ENCODE measurements at places on chromosomes 2 and 18.

GRCh38 chr2:240134466-240134865 lies 1.6 kb downstream of the COPS9 start:
- DNase-seq = no peak

- DNase-seq = no peak
Observed at GRCh38 chr18:51321696-51322095, 124.2 kb upstream of the MEX3C start.

DNA sequence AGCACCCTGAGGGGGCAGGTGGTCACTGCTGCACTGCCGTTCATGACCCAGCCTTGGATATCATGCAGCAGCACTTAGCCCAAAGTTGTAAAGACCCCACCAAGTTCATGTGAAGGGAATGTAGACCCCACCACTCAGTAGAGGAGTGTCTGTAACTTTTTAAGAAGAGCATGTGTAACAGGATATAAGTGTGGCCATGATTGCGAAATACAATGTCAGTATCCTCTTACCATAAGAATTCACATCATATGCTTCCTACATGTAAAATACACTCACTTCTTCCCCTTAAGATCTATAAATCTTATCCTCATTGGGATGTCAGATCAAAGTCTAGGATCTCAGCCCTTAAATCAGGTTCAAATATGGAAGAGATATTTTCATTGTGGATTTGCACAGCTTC lies 276.9 kb downstream of the PTPRM start:
- DNase-seq = no peak

GRCh38 chr18:28457784-28458183 lies 280.9 kb upstream of the CDH2 start:
- DNase-seq = no peak

DNA sequence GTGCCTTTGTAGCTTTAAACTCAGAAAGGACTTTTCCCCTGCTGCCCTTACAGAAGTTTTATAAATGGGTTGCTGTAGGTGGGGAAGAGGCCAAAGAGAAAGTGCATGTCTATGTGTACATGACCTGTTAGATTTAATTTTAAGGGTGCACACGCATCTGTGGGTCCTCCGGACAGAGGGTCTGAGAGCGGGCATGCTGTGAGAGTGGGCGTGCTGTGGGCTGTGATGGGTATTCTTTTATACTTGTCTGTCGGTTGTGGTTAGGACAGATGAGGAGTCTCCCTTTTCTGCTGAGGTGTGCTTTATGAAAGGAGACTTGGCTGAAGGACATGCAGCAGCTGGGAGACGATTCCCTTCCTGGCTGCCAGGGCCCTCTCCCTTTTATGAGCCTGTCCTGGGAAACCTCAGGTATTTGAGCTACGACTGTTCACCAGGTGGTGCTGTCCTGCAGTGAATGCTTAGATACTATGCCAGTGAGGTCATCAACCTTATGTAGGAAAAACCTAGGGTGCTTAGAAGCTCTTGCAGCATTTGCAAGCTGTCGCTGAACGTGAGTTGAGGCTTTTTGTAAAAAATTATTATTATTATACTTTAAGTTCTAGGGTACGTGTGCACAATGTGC lies 67.5 kb downstream of the TANC1 start:
- peak; percentile 38 for DNase-seq

- no peak for DNase-seq
Observed at GRCh38 chr18:415617-416612, 84.6 kb downstream of the COLEC12 start.

DNA sequence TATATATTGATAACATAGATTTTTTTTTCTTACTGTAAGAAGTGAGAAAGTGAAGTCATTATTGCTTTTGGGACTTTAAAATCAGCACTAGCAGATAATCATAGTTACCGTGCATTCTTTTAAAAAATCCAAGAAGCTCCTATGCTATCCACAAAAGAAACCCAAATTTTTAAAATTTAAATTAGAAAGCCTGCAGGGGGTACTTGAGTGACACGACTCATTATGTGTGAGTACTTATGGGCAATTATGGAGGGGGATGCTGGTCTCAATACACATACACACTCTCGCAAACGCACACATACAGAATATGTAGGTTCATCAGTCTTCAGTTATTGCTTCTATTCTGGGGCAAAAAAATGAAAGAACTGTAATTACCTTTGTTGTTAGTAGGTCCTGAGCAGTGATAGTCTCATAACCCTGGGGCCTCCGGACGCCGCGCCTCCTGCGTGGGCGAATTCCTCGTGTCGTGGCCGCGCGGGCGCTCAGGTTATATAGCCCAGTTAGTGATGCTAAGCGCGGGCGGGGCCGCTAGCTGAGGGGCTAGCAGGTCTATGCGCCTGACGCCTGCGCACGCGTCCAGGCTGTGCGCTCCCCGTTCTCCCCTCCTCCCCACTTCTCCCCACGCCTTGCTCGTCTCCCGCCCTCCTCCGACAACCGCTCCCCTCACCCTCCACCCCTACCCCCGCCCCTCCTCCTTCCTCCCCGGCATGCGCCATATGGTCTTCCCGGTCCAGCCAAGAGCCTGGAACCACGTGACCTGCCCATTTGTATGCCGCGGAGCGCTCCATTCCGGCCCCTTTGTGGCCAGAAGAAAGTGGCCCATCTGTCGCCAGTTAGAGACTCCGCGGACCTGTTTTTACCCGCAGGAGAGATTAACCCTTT lies at the start of gene NEUROD1:
Gene NEUROD1, minus strand, starts transcription at position 463 of the 882 bp plus-strand sequence. CDS start 1,657 bp downstream, outside the sequence.
- no peak for DNase-seq

DNA sequence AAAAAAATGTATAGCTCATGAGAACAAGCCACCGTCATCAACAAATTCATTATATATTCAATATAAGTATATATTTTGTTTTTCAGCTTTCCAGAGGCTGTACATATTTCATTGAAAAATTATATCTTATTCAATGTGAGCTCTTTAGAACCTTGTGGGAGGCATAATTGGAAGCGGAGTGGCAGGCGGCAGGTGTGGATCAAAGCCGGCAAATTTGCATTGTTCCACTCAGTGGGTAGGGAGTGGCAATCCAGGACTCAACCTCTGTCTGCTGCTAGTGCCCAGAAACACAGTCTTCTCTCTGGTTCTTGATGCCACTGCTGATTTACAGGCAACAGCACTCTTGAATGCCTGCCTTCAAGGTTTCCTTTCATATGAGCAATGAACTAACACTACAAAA lies 46.9 kb downstream of the GCA start:
- DNase-seq = no peak

GRCh38 chr2:10360850-10361588 lies 58.3 kb downstream of the HPCAL1 start:
- no peak for DNase-seq

GRCh38 chr2:86383844-86384243 lies 46.4 kb upstream of the REEP1 start:
- DNase-seq = no peak

- no peak for DNase-seq
Observed at GRCh38 chr2:47471429-47472116, 68.6 kb downstream of the MSH2 start.

DNA sequence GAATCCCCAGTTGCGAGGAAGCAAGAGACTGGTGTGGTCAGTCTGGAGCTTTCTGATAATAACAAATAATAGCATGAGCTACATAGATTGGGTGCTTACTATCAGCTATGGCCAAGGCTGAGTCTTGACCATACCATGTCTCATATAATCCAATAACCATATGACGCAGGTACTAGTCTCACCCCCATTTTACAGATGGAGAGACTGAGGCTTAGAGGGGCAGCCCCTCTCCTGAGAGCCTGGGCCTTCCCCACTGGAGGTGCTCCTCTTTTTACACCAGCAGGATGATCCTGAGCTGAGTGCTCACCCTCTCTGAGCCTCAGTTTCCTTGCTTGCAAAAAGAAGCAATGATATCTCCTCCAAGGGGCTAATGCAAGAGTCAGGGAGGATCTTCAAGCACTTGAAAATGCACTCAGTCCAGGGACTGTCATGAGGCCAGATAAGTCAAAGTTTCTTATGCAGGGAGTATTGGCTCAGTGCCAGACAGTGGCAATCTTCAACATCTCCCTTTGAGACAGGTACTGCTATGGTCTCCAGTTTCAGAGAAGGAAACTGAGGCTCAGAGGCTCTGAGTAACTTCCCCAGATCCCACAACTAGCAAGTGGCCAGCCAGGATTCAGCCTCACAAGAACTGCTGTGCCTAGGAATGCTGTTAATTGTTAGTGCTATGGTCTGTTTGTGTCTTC lies 149.7 kb downstream of the TFCP2L1 start:
- no peak for DNase-seq

DNA sequence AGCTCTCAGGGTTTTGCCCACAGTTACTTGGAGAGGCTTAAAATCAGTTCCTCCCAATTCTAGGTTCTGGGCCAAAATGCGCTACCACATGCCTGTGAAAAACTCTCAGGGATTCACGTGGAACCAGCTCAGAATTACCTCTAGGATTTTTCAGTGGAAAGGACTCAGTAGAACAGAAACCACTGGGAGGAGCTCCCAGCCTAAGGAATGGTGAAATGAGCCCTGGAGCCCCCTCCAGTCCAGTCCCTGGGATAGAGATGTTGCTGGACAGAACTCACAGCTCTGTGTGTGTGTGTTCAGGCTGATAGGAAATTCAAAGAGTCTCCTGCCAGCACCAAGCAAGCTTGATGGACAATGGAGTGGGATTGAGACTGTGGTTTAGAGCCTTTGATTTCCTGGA lies 21.1 kb upstream of the SLC9A4 start:
- no peak for DNase-seq

- DNase-seq = no peak
Observed at GRCh38 chr2:43838560-43839267, at the start of the genes ABCG5 and ABCG8. Gene ABCG5, minus strand, starts transcription at chr2:43838839. Its CDS starts 160 bp downstream, at chr2:43838679. Gene ABCG8, plus strand, starts transcription at chr2:43838971. Its CDS starts 83 bp downstream, at chr2:43839054.

GRCh38 chr18:3595369-3596273 lies 145.6 kb downstream of the TGIF1 start:
- DNase-seq = peak; percentile 68

DNA sequence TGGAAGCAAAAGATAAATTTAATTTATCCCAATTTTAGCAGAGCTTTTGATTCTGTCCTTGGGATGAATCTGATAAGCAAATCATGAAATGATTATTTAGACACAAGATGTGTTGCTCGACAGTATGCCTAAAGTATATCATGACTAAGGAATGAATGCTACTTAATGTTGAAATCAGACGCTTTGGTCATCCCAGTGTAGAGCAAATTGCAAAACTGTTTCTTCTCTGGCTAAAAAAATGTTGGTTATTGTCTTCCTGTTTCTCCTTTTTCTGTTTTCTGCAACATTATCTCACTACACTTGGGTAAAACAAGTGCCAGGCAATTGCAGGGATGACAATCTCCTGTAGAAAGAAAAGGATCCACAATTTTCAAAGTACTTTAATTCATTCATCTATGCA lies 66.4 kb downstream of the BABAM2 start:
- DNase-seq = no peak

Measured in muscle of back (tissue), 13 donors.